Effector CD8-positive, alpha-beta T cell (primary cell): ENCODE measurements at places on chromosomes 6 and 20.

DNA sequence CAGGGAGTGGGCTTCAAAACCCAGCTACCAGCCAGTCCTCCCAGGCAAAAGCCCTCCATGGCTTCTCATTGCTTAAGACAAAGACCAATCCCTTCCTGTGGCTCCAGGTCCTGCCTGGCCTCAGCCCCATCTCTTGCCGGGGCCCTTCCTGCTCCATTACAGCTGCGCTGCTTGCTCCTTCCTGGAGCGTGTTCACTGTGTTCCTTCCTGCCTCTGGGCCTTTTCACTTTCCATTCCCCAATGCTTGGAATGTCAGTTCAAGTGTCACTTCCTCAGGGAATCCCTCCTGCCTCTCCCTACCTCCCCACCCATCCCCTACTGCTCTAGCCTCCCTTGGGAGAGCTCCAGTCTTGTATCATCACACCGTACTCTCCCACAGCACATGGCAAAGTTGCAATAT, 11.1 kb upstream of the ITPR3 start:
- DNase-seq: no peak

DNA sequence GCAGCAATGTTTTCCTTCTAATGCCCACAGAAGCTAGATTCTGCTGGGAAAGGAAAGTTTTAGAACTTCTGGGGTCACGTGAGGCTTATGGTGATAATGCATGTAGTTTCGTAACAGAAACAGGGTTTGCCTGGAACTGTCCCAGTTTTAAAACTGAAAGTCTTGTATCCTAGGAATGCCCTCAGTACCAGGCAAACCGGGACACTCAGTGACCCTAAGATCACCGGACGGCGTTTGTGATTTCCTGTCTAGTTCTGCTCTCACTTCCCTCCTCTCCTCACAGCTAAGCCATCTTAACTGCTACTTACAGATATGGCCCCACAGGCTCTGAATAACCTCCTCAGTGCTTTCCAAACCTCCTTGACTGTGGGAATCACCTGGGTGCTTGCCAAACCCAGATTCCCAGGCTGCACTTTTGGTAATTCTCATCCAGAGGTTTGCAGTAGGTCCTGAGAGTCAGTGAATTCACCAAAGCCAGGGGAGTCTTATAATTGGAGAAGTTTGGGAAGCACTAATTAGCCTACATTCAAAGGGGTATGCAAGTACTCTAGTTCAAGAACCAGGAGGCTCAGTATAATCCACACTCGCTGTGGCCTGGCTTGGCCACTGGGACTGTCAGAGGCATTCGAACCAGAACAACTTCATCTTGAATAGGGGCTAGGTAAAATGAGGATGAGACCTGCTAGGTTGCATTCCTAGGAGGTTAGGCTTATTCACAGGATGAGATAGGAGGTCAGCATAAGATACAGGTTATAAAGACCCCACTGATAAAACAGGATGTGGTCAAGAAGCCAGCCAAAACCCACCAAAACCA, 231.6 kb upstream of the MYLIP start:
- no peak for DNase-seq

DNA sequence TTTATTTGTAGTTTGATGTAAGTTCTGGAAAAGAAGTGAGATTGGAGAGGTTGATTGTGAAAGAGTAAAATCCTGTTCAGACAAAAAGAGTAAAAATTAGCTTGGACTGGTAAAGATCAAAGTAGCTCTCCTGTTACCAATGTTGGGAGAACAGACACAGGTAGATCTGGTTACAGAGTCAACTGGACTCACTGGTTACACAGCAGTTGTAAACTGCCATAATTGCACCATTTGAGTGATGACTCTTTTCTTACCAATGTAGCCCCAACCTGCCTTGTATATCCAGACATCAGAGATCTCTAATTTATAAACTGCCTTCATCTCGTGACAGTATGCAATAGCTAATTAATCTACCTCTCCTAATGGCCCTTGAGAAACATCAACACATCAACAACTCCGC, 165.6 kb upstream of the PRSS16 start:
- no peak for DNase-seq

GRCh38 chr6:125356884-125357283, 55.1 kb upstream of the HDDC2 start:
- no peak for DNase-seq
